ENCODE measurements at places on chromosomes 1 and 21.
A peak's percentile ranks its signal among the peaks of the same experiment; 100 is the strongest.

DNA sequence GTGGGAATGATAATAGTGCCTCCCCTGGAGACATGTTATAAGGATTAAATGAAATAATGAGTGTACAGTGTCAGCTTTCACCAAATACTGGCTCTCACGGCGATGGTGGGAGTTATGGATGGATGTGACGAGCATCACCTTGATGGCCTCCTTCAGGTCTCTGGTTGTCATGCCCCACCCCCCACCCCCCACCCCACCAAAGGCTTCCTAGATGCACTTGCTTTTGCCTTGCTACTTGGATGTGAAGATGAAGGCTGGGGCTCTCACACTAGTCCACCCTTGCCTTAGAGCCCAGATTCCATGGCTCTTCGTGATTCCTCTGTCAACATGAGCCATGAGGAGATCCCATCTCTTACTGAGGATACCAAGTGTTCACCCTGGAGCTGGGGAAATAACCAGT is 412.3 kb downstream of the NPHP4 start:
- no peak for DNase-seq

GRCh38 chr21:41951876-41952567 is 1.8 kb downstream of the C2CD2 start:
- DNase-seq: no peak

- DNase-seq: no peak
These were observed 1.5 kb downstream of the GRIK3 start for GRCh38 chr1:37032660-37033354.

GRCh38 chr1:21665711-21666575 is 3.2 kb downstream of the RAP1GAP start:
- DNase-seq: no peak

DNA sequence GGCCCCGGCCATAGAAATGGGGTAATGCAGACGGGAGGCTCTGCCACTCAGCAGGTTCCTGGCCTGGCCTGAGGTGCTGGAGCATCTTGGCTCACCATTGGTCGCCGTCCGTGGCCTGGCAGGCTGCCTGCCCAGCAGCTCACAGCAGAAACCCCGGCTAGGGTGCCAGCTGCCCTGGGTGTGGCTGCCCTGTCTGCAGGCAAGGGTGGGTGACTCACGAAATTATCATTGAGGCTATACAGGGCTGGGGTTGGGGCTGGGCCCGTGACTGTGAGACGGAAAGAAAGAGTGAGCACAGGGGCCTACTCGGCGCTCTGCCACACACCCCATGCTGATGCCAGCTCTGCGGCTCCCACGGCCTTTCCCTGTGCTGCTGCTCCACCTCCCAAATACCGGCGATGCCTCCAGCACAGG is 8.0 kb upstream of the PKP1 start:
- no peak for DNase-seq

- peak; percentile 48 for DNase-seq
These were observed 37.9 kb upstream of the MGST3 start for GRCh38 chr1:165592945-165593823.

DNA sequence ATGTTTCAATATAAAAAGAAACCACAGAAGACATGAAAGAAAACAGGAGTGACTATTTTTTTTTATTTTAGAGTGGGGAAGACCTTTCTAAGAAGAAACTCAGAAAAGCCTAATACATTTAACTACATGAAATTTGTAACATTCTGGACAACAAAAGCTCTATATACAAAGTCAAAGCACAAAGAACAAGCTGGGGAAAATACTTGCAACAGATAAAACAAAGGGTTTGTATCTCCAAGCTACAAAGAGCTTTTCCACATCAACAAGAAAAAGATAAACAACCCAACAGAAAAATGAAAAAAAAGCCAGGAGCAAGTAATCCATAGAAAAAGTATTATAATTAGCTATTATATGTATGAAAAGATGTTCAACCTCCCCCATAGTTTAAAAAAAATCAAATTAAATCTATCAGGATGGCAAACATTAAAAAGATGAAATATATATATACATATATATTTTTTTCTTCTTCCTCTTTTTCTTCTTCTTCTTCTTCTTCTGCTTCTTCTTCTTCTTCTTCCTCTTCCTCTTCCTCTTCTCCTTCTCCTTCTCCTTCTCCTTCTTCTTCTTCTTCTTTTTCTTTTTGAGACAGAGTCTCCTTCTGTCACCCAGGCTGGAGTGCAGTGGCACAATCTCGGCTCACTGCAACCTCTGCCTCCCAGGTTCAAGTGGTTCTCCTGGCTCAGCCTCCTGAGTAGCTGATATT is 49.1 kb upstream of the EPS8L3 start:
- no peak for DNase-seq

GRCh38 chr1:209590405-209590804 is 6.9 kb downstream of the CAMK1G start:
- DNase-seq: no peak

DNA sequence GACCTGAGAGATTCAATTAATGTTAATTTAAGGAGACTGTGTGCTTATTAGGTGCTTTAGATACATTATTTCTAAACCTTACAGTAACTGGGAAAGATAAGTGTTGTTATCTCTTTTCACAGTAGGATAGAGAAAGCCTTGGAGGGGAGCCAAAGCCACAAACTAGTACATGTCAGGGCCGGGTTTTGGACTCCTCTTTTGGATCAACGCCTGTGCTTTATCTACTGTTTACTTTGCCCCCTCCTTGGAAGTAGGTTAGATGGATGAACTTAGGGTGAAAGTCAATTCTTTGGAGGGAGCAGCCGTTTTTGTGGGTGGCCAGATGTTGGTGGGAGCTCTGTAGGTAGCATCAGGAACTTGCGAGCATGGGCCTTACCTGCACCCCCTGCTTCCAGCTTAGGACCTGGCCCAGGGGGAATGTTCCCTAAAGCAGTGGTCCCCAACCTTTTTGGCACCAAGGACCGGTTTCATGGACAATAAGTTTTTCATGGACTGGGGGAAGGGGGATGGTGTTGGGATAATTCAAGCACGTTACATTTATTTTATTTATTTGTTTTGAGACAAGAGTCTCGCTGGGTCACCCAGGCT is 1.7 kb downstream of the HHAT start:
- DNase-seq: no peak

GRCh38 chr1:69175053-69175452 is 392.7 kb upstream of the LRRC7 start:
- DNase-seq: no peak

GRCh38 chr1:119367432-119368124 is 1.0 kb upstream of the HAO2 start:
- DNase-seq: no peak

- no peak for DNase-seq
These were observed 1.5 kb upstream of the PALMD start for GRCh38 chr1:99644279-99645004.

DNA sequence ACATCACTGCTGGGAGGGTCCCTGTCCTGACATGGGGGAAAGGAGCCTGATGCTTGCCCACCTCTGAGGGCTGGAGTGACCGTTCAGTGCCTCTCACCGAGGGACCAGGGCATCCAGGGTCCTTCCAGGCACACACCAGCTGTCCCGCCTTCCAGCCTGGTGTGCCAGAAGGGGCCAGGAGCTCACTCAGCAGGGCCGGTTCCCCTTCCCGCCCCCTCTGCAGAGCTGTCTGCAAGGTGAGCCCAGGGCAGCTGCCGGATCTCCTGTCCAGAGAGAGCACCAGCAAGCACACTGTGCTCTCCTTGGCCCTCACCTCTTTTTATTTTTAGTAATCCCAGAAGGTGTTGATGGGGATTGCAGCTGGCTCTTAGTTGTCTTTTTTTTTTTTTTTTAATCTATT is 16.9 kb downstream of the H6PD start:
- no peak for DNase-seq

- no peak for DNase-seq
These were observed 90.6 kb downstream of the ST3GAL3 start for GRCh38 chr1:43797891-43798290.

- DNase-seq: no peak
These were observed 186.4 kb downstream of the HMCN1 start for GRCh38 chr1:185920602-185921001.

Measured in left renal pelvis (tissue), 4 donors.